ENCODE measurements at places on chromosomes 6 and 20.

DNA sequence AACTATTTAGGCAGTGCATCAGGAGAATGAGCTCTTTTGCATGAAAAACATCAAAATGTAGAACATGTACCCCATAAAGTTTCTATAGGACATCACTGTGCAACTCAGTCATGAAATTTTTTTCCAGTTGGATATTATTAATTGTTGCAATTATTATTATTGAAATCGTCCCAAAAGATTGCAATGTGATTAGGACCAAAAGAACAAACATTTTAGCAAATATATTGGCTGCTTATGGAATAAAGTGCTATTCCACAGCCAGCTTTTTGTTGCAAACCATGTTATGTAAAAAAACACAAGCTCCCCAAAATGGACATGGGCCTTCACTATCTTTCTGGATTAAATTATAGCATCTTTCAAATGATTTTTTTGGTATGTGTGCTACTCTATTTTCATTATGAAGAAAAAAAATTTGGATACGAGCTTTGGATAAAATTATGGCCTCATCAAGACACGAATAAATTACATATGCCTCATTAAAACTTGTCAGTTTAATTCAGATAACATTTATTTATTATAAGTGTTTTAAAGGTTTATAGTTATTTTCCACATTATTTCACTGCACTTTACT lies 262.7 kb upstream of the TCF21 start:
- DNase-seq, result no peak

DNA sequence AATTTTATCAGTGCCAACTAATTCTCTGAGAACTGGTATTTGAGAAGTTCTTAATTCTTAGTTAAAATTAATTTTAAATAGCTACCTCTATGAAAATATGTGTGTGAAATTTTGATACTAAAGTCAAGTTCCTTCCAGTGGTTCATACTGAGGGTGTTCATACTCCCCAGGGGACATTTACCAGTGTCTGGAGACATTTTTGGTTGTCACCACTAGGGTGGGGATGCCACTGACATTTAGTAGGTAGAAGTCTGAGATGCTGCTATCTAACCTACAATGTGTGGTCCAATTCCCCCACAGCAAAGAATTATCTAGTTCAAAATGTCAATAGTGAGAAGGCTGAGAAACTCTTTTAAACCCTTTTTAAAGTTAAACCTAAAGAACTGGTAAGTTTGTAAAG lies 463.8 kb downstream of the ADGRB3 start:
- DNase-seq, result no peak

DNA sequence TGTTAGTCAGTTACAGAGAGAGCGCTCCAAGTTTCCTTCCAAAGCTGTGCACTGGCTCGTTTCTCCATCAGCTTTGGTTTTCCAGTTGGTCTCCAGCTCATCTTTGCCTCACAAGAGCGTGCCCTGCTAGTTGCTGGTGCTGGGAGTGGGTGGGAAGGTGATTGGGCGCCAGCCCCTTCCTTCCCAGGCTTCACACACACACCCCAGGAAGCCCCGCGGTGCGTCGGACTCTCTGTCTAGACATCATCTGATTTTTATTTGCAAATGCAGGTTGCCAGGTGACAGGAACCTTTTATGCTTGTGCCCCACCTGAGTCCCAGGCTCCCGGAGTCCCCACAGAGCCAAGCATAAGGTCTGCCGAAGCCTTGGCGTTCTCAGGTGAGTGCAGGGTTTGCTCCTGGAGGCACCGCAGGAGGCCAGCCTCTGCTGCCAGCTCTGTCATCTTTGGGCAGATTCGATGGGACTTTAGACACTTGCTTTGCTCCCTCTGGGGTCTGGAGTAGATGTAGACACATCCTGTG lies 7.1 kb downstream of the IRF4 start:
- no peak for DNase-seq

DNA sequence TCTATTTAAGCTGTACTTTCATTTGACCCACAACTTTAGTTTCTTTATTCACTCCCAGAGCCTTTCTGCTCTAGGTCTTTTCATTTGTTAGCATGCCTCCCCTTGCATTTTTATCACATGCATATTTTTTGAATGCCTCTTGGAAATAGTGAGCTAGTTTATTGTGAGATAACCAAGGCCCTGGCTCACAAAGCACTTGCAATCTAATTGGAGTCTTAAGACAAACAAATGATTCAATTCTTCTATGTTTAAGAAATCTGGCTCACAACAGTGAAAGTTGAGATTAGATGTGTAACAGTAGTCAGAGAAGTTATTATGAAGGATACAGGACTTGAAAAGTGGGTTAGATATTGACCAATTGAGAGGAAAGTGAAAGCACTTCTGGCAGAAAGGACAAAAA lies 173.4 kb downstream of the MOXD1 start:
- no peak for DNase-seq

GRCh38 chr6:10382322-10382721 lies 32.6 kb downstream of the TFAP2A start:
- no peak for DNase-seq

GRCh38 chr20:51608061-51608460 lies 65.5 kb upstream of the NFATC2 start:
- DNase-seq, result no peak

DNA sequence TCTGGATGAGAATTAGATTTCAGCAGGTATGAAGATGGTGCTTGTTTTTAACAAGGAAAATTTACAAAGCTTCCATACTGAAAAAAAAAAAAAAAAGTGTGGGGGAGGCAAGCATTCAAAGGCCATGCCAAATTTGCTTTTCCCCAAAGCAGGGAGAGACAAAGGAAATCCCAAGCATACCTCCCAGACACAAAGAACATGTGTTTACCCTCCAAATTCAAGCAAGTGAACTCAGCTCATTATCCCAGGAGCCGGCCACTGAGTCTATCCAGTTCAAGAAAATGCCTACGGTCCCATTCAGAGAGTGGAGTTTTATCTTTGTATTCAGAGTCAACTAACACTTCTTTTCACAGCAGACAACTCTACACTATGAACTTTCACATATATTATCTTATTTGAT lies 102.7 kb upstream of the ID4 start:
- no peak for DNase-seq

DNA sequence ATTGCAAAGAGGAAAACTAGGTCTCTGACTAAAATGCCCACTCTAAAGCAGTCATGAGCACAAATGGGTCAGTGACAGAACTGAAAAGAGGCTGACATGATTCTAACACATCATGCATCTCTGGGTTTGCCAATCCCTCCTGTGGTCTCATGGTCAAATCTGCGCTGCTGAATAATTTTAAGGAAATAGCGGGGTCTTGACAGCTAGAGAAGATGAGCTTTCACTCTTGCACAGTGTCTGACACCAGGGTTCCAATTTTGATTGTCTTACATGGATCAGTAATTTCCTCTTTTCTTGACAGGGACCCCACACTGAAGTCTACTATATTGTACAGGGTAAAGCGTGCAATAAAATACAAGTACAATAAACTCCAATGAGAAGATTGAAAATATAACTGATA lies 236.8 kb upstream of the CNR1 start:
- no peak for DNase-seq

GRCh38 chr6:25558155-25558817 lies 93.7 kb upstream of the SCGN start:
- DNase-seq, result no peak

- no peak for DNase-seq
These were observed 79.0 kb downstream of the ALDH8A1 start for GRCh38 chr6:134870677-134871498.

GRCh38 chr6:117270055-117270842 lies 4.9 kb downstream of the VGLL2 start:
- DNase-seq, result no peak

- no peak for DNase-seq
These were observed 256.6 kb downstream of the DLL1 start for GRCh38 chr6:170034294-170034693.

DNA sequence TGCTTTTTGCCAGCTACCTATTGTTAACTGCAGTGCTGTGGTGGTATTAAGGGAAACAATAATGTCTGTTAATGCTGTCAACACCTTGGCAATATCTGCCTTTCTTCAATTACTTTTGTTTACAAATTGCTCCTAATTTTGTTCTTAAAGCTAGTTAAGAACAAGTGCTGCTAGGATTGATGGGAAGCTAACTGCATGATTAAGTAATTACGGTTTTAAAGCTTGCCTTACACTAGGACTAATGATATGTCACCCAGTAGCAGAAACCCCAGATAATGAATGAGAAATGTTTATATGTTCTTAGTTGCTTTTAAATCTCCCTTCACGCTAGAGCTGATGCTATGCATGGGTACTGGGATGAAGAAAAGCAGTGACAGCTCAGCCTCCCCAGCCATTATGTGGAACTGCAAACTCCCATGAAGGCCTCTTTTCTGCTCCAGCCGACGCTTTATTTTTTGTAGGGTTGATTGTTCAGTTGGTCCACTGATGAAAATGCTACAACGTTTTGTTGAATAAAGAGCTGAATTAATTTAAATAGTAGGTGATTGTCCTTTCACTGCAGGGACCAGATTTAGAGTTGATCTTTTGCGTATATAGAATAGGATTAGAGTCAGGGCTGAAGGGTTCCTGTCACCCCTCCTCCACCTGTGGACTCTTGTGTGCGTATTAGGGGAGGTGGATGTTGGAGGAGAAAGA lies 610.5 kb downstream of the TFAP2B start:
- DNase-seq, result no peak

GRCh38 chr6:106025655-106026054 lies 60.5 kb upstream of the PRDM1 start:
- DNase-seq, result no peak

GRCh38 chr6:113381959-113382358 lies 475.2 kb upstream of the MARCKS start:
- DNase-seq, result no peak

DNA sequence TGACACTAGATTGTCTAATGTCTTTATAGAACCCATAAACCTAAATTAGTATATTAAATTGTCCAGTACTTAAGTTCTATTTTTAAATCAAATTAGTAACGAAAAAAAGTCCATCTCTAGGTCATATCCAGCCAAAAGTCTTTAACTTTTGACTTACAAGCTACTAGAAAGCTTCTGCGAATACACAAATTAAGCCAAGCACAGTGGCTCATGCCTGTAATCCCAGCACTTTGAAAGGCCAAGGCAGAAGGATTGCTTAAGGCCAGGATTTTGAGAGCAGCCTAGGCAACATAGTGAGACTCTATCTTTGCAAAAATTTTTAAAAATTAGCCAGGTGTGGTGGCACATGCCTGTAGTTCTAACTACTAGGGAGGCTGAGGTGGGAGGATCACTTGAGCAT lies 420.4 kb upstream of the PLCB4 start:
- no peak for DNase-seq

- DNase-seq, result no peak
These were observed 8.4 kb upstream of the CST9 start for GRCh38 chr20:23614163-23614562.

DNA sequence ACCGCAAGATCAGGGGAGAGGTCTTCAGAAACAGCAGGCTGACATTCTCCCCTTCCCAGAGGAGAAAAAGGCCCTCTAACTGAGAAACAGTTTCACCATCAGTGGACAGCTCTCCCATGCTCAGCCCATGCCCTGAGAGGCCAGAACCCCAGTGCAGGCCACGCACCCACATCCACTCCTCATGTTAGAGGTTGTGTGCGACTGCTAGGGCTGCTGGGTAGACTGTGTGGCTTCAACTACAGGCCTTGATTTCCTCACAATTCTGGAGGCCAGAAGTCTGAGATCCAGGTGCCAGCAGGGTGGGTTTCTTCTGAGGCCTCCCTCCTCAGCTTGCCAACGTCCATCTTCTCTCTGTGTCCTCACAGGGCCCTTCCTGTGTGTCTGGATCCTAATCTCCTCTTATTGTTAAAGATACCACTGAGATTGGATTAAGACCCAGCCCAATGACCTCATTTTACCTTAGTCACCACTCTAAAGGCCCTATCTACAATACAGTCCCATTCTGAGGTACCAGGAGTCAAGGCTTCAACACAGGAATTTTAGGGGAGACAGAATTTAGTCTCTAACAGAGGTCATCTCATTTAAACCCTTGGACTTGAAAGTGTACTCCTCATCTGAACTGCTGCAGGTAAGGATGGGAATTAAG lies 67.7 kb upstream of the CD93 start:
- no peak for DNase-seq

DNA sequence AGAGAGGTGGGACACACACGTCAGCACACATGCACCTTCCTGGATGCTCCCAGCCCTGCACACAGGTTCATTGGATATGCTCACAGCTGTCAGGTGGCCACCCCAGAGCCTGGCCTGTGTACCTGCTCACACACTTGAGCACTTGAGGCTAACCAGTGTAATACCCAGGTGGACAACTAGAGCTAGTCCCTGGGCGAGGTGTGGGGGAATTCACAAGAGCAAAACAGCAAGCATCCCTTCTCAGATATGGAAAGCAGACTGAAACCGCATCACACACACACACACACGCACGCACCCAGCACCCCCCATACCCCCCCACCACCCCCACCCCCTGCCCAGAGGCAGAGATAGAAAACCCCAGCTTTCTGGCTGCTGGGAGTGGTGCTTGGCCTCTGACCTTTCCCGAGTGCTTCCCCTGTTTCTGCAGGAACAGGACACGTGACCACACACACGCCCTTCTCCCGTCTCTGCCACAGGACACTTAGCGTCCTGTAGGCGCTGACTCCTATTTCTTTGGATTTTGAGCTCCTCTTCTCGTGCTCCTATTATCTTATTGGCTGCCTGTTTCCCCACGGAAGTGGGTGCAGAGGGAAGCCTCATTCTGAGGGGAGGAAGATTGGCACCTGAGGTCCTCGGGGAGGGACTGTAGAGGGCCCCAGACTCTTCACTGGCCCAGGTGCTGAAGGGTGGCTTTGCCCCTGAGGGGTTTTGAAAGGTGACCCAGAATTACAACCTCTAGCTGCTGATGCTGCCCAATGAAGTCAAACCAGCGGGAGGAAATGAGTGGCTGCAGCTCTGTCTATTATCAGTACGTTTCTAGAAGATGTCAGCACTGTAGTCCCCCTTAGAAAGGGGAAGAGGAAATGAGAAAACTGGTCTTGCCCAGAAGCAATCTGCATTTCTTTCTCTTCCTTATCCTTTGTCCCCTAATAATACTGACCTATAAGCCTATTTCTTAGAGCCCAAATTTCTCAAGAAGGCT lies 65.8 kb downstream of the SYTL3 start:
- DNase-seq, result no peak

GRCh38 chr6:157669747-157670216 lies 153.3 kb upstream of the SNX9 start:
- no peak for DNase-seq

DNA sequence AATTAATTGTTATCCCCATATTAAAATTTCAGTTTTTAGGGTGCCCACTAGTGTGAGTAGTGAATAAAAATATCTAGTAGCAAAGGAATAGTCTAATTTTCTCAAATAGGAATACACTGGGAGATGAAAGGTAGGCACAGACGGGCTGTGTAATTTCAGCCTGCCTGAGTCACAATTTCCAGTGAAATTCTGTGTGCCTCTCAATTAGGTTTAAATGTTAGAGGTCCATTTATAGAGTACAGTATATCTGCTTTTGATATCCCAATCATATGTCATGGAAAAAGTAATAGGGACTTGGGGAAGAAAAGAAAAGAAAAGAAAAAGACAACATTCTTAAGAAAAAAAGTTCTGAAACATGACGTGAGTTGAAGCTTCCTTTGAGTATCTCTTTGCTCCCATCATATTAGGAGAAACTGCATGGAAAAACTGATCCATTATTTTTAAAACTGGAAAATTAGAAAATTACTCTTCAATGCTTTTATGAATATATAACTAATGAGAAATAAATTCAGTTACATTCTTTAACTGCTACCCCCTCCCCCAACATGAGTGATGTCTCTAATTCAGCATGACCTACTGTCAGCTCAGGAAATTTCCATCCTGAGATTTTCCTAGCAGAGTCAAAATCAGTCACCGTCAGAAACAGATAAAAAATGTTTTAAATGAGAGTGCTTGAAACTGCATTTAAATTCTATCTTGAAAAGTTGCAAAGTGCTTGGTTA lies 473.8 kb upstream of the HSF2 start:
- no peak for DNase-seq

- no peak for DNase-seq
These were observed 918 bp downstream of the YIPF3 start for GRCh38 chr6:43515808-43516207.
